Stimulated activated CD4-positive, alpha-beta T cell treated with anti-CD3 and anti-CD28 coated beads, Interleukin-4, amount 100 ng/mL, for 1 hour (primary cell): ENCODE measurements at places on chromosomes 4 and X.

DNA sequence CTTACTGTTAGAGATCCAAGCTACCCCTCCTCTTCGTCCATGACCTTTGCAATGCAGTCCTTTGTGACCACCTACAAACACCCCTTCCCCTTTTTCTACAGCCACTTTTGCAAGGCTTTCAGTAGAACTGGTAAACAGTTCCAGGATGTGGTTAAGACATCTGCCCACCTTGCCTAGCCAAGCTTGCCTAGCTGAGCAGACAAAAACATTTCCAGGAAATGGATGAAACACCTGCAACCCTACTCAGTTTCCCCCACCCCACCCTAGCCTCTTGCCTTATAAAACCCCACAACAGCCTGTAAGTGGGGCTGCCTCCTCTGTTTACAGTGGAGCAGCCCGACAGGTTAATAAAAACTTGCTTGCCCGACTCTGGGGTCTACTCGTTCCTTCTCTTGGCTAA is 133.8 kb downstream of the ZC4H2 start:
- no peak for DNase-seq

DNA sequence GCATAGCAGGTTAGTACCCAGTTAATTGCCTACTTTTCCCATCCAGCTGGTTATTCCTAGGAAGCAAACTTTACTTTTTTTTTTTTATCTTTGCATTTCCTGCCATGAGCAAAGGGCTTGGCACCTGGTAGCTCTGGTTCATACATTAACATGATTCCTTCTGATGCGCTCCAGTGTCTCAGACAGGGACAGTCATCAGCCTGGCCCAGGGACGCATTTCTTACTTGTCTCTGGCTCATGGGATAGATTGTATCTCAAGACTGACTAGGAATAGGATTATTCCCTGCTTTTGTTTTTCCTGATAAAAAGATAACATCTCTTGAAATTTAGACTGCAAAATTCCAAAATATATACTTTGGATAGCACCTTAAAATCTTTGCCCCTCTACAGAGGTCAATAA is 571.5 kb upstream of the TENM3 start:
- DNase-seq, result no peak

GRCh38 chr4:95216636-95217035 is 332.1 kb downstream of the UNC5C start:
- DNase-seq, result no peak

GRCh38 chr4:37664696-37665095 is 21.5 kb downstream of the RELL1 start:
- no peak for DNase-seq

DNA sequence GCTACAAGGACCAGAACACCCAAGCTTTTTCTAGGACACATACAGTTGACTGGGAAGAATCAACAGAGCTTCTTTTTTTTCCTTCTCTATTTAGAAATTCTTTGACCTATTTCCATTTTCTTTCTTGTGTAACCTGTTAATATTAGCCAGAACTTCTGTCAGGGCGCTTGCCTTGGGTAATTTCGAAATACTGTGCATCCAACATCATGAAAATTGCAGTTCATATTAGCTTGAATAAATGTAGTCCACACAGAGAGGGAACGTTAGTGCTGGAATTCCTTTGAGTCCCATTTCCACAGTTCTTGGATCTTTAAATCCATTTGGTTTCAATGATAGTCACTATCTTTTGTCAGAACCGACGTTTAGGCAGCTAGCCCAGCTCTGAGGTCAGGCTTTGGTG is 141.8 kb downstream of the MXRA5 start:
- no peak for DNase-seq

- DNase-seq, result no peak
Observed at GRCh38 chr4:54800831-54801530, 143.2 kb downstream of the KIT start.

- DNase-seq, result no peak
Observed at GRCh38 chrX:4373791-4374190, 660.3 kb upstream of the PRKX start.

DNA sequence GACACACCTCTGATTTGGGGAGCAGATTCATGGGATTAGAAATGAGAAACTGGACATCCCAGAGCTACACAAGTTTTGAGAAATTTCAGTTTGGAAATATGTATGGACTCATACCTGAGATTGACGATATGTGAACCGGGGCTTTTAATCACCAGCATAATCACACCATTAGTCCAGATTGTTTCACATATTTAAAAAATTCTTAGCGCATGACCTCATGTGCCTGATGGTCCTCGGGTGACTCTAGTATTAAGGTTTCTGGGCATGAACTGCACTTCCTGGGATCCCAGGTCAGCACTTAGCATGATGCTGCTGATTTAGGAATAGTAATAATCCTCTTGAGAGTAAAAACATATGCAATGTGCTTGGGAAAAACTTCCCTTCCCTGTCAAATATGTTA is 91.9 kb upstream of the BCOR start:
- DNase-seq, result no peak

DNA sequence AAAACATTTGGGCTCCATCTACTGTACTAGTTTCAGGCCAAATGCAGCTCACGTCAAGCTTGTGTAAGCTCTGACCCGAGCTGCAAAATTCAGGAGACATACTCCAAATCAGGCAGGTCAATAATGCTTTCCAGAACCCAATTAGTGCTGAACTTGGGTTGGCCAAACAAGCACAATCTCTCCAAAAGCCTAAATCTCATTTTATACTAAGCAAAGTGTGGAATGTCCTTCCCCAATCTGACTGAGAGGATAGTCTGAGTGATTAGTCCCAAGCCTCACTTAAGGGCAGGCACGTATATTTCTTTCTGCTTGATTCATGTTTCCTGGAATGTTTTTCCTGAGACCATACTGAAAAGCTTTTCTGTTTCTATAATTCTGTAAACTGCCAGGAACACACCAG is 79.9 kb downstream of the NKX6-1 start:
- no peak for DNase-seq

- no peak for DNase-seq
Observed at GRCh38 chr4:120769227-120769626, 153.3 kb downstream of the PRDM5 start.

DNA sequence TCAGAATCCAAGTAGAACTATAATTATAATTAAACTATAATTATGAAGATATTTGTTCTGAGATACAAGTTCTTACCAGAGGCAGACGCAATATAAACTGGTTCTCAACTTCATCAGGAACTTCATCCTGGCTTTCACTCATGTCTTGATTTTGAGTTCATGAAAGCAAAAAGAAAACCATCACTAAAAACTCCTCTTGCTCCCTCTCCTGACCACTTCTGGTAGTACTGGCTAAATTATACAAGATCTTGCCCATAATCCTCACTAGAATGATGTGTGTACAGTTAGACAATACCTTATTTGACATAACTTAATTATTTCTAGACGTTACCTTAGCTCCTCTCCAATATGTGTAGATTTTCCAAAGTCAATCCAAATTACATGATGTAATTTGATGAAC is 3.7 kb downstream of the TAF7L start:
- no peak for DNase-seq

- DNase-seq, result no peak
Observed at GRCh38 chrX:71198066-71198465, 25.0 kb upstream of the GJB1 start.

GRCh38 chrX:22748093-22748999 is 251.4 kb upstream of the DDX53 start:
- DNase-seq, result peak; percentile 15

DNA sequence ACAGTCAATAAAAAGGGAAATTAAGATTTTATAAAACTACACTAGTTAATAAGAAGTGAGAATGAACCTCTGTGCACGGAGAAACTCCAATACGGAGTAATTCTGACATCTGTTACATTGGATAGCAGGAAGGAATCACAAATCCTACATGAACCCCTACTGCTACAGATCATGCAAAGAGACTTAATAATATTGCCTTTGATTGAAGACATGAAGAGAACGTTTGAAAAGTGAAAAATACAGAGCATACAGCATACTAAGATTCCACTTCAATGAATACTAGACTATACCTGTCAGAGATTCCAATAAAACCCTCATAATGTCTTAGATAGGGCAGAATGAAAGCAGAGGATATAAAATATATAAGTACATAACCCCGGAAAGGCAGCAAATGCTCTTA is 360.4 kb upstream of the GALNT7 start:
- DNase-seq, result no peak

- DNase-seq, result no peak
Observed at GRCh38 chr4:97016186-97016907, 1126.9 kb downstream of the STPG2 start.

GRCh38 chr4:149214301-149214700 is 601.3 kb downstream of the IQCM start:
- no peak for DNase-seq

GRCh38 chr4:104772849-104773248 is 278.2 kb upstream of the CXXC4 start:
- DNase-seq, result no peak

- DNase-seq, result no peak
Observed at GRCh38 chr4:128161138-128161537, 100.0 kb downstream of the LARP1B start.

DNA sequence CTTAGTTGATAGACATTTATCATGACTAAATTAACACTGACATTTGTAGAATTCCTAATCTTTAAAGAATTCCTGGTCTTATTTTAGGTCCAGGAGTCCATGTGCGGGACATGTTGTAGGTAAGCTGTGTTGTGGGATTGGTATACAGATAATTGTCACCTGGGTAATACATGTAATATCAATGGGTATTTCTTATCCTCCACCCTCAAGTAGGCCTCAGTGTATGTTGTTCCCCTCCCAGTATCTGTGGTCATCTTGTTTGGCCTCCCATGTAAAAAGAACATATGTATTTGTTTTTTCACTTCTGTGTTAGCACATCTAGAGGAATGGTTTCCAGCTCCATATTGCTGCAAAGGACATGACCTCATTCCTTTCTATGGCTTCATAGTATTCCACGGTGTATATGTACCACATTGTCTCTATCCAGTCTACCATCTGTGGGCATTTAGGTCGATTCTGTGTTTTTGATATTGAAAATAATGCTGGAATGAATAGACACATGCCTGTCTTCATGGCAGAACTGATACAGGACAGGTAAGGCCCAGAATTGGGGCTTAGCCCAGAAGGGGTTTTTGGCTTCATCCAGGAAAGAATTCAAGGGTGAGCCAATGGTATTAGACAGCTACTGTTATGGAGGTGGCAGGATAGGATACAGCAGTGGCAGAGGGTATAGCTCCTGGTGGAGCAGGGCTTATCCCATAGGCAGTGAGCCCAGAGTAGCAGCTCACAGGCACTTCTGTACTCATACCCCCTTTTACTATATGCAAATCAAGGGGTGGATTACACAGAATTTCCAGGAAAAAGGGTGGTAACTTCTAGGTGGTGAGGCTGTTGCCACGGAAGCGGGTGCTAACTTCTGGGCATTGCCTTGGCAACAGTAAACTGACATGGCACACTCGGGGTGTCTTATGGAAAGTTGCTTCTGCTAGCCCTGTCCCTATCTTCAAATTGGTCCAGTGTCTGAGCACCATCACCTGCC is 66.1 kb upstream of the WDR1 start:
- no peak for DNase-seq

- no peak for DNase-seq
Observed at GRCh38 chr4:119597377-119597776, 31.2 kb downstream of the PDE5A start.

- no peak for DNase-seq
Observed at GRCh38 chr4:67131224-67131623, 414.1 kb downstream of the CENPC start.

GRCh38 chr4:11842620-11843263 is 414.0 kb upstream of the HS3ST1 start:
- no peak for DNase-seq

GRCh38 chr4:186566068-186566467 is 10.7 kb upstream of the MTNR1A start:
- no peak for DNase-seq

DNA sequence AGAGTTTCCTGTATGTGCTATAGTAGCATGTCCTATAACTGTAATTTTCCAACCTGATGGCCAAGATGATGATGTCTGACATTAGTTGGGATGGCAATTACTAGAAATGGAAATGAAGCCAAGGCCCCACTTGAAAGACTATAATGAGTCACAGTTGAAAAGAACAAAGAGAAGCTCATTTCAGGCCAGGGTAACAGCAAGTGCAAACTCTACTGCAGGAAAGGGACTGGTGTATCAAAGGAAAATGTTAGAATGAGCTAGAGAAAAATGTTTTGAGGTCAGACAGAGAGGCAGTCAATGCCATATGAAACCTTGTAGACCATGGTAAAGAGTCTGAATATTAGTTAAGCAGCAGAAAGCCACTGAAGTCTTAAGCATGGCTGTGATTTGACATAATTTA is 146.2 kb upstream of the SH3RF1 start:
- no peak for DNase-seq

DNA sequence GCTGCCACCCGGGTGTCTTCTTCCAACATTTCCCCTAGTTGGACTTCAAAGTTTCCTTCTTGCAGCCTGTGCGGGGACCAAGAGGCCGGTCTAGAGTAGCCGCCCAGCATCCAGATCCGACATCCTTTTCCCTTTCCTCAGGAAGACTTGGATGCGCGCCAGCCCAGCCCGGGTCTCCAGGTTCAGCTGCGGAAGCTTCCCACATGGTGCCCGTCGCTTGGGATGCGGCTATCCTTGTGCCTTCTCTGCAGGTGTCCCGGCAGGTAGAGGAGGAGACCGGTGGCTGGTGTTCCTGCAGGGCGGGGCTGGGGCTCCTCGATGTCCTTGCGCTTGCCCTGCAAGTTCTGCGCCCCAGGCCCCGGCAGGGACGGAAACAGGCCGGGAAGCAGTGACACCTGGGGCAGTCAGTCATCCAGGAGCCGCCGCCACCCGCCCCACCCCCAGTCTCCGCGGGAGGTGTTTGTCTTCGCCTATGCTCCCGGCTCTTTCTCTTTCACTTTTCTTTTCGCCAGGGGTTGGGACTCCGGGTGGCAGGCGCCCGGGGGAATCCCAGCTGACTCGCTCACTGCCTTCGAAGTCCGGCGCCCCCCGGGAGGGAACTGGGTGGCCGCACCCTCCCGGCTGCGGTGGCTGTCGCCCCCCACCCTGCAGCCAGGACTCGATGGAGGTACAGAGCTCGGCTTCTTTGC is at the start of gene IL15:
Gene IL15 (plus strand): TSS at position 502 of the 689 bp plus-strand sequence. CDS start 82,882 bp downstream, outside the sequence.
- peak; percentile 75 for DNase-seq

- DNase-seq, result no peak
Observed at GRCh38 chr4:39312816-39313215, 53.3 kb downstream of the RFC1 start.

DNA sequence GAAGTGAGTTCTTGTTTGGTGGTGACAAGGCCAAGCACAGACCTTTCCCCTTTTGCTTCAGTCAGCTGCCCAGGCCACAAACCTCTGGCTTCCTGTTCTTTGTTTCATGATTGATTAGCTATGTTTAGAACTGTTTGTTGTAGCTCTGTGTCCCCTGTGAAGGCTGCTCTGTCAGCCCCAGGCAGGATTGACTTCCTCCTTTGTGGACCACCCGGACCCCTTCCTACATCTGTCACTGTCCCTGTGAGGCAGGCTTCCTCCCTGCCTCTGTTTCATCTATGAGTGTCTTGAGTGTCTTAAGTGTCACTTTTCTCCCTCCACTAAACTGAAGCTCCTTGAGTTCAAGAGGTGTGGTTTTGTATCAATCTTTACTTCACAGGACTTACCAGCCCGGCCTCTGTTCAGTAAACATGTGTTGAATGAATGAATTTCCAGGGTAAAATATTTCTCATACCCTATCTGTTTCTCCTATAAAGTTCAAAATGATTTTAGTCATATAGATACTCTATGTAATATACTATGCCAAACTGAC is 83.5 kb downstream of the ZNF674 start:
- DNase-seq, result no peak

- no peak for DNase-seq
Observed at GRCh38 chrX:133869270-133869669, 116.1 kb downstream of the GPC3 start.

- no peak for DNase-seq
Observed at GRCh38 chr4:27881705-27882104, 1021.1 kb downstream of the STIM2 start.

- DNase-seq, result no peak
Observed at GRCh38 chr4:53366301-53366716, 448 bp upstream of the SCFD2 start.
